ENCODE measurements at places on chromosomes 2 and 18. TPM values are rescaled to one million over a fixed set of nuclear protein-coding genes. Genes with fewer than 3 reads are reported as not detected.

The UPP2 gene
- total RNA-seq = 0.10 TPM

The ACMSD gene
- total RNA-seq = not detected

The TUBA3E gene
- not detected for total RNA-seq

The POTEF gene
- total RNA-seq = 2.2 TPM

GRCh38 chr2:183892315-183892941 lies 705.9 kb upstream of the ZNF804A start:
- H3K4me1 ChIP-seq = no peaks in the 10 kb centered on the region
- H3K27ac ChIP-seq = no peak overlapping the region
- no peaks in the 10 kb centered on the region for H3K27me3 ChIP-seq
- DNase-seq = no peak

- no peak overlapping the region for H3K4me3 ChIP-seq
- H3K27me3 ChIP-seq = no peaks in the 10 kb centered on the region
- no peak overlapping the region for H3K27ac ChIP-seq
- H3K36me3 ChIP-seq = no peaks in the 10 kb centered on the region
Measured at GRCh38 chr2:198314559-198315153, 510.3 kb downstream of the PLCL1 start.

DNA sequence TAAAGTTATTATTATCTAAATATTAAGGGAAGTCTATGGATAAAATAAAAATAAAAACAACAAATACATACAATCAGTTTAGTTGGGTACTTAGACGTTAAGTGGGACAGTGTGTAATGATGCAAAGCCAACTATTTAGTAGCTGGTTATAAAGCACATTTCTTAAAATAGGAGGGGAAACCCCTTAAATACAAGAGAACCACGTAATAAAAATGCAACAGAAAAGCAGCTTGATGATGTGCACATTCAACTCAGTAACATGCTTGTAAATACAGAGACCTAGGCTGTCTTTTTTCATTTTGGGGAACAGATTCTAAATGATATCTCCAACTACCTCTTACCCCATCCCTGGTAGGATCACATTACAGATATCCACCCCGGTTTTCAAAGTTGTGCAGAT lies 134.3 kb upstream of the AQP4 start:
- H3K27me3 ChIP-seq = no peaks in the 10 kb centered on the region
- no peaks in the 10 kb centered on the region for H3K36me3 ChIP-seq
- no peak overlapping the region for H3K27ac ChIP-seq
- peaks cover 2% of the 10 kb centered on the region for H3K4me1 ChIP-seq

- H3K4me3 ChIP-seq = no peak overlapping the region
- H3K27me3 ChIP-seq = no peaks in the 10 kb centered on the region
- peak; percentile 58 for DNase-seq
- no peak overlapping the region for H3K27ac ChIP-seq
- no peaks in the 10 kb centered on the region for H3K36me3 ChIP-seq
- H3K4me1 ChIP-seq = peaks cover 7% of the 10 kb centered on the region
Measured at GRCh38 chr2:74747411-74748080, 86.4 kb upstream of the HK2 start.

All from ovary (tissue), 10 donors.